ENCODE measurements at places on chromosomes 6 and 20. TPM values are rescaled to one million over a fixed set of nuclear protein-coding genes. Genes with fewer than 3 reads are reported as not detected.

PRRT1 gene
- polyA plus RNA-seq = 2.1 TPM

DNA sequence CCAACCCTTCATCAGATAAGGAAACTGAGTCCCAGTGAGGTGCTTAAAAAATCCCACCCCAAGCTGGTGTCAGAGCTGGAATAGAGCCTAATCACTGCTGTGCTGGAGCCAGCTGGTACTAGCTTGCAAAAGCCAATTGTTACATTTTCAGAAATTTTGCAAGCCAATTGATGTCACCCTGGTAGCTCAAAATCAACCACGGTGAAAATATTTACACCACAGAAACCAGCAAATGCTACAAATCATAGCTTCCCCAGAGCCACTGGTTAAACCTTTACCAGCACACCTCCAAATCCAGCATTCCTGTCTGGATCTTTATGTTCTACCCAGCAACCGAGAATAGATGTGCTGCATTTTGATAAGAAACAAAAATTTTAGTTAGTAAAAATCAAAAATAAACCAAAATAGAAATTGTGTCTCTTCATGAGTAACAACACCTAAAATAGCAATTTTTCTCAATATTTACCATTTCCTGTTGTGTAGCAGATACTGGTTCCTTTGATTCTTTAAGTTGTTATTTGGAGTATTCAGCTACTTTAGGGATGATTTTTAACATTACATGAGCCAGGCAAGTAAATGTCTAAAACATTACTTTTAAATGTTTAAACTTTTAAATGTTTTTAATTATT, 7.2 kb upstream of the LCA5 start:
- no peak for DNase-seq

DNA sequence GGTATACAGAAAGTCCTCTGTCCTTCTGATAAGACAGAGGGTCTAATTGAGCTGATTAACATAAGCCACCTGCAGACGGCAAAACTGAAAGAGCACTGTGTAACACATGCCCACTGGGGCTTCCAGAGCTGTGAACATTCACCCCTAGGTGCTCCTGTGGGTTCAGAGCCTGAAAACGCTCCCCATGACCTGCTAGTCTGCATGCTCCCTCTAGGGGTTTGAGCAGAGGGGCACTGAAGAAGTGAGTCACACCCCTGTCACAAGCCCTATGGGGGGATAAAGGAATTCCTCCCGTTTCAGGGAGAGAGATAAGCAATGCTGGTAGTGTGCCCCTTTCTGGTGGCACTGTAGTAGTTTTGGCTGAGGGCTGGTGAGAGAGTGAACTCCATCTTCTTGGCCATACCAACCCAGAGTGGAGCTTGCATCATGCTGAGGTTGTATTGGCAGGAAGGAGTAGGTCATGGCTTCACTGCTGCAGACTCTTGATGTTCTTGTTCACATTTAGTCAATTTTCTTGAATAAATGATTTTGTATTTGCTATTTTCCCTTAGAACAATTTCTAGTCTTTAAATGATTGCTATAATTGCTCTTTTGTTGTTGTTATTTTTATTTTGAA, 637.5 kb upstream of the MAN1A1 start:
- no peak for DNase-seq

HLA-C gene
- 81.5 TPM for polyA plus RNA-seq

RHAG gene
- polyA plus RNA-seq = 1.6 TPM

Data from right renal cortex interstitium (tissue), 3 donors.